ENCODE measurements at places on chromosomes 3 and 15.

GRCh38 chr3:10957976-10958749, 34.4 kb upstream of the SLC6A1 start:
- DNase-seq: no peak

GRCh38 chr3:10601151-10601856, 95.9 kb upstream of the ATP2B2 start:
- DNase-seq: no peak

DNA sequence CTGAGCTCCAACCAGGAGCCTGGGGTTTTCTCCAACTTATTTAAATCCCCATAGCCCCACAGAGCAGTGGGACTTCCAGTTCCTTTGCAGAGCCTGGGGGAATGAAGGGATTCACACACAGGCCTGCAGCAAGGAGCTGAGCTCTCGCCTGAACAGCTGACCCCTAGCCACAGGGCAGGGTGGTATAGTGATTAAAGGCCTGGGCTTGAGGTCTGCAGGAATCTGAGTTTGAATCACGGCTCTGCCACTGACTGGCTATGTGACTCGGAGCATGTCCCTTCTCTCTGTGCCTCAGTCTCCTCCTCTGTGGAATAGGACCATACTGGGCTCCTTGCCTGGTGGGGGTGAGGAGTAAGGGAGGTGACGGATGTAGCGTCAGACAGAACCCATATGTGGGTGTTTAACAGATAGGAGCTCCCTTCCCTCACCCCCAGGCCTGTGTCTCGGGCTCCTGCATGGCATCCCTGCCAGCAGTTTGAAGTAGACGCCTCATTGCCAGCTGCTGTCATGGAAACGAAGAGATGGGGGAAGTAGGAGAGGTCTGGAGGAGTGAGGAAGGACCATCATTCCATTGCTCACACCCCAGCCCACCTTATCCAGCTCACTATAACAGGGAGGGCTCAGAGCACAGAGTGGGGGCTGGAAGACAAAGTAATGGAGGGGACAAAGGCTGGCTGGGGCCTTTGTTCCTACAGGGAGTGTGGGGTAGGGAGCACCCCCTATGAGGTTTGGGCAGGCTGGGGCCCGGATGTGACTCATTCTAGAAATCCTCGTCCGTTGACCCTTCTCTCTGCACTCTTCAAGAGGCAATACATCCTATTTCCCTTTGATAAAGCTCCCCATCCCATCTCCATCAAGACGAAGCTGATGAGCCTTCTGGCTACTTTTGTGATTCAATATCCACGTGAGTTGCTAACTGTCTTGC, 14.8 kb downstream of the HRH1 start:
- DNase-seq: no peak

DNA sequence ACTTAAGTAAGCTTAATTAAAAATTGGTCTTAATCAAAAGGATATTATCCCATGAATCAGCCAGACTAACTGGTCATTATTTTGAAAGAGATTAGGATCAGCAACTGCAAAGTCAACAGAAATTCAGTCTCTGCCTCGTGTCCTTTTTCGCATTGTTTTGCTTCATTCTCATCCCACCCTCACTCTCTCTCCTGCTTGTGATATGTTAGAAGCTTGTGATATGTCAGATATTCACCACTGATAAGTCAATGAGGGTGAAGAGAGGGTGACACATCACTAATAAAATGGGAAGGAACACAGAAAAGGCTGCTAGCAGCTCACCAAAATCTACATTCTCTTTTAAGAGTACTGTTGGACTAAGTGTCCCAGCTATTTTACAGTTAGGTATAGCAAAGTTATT, 146.1 kb downstream of the SUCNR1 start:
- no peak for DNase-seq

GRCh38 chr3:127182431-127182830, 10.5 kb upstream of the PRR23E start:
- no peak for DNase-seq

- no peak for DNase-seq
These were observed 105.9 kb upstream of the HERC1 start for GRCh38 chr15:63939531-63940130.

GRCh38 chr15:98854496-98854895, 153.1 kb downstream of the PGPEP1L start:
- DNase-seq: no peak

GRCh38 chr15:34616613-34617012, 33.2 kb upstream of the GOLGA8B start:
- no peak for DNase-seq

- DNase-seq: no peak
These were observed 37.3 kb downstream of the SUMF1 start for GRCh38 chr3:4429648-4430350.

DNA sequence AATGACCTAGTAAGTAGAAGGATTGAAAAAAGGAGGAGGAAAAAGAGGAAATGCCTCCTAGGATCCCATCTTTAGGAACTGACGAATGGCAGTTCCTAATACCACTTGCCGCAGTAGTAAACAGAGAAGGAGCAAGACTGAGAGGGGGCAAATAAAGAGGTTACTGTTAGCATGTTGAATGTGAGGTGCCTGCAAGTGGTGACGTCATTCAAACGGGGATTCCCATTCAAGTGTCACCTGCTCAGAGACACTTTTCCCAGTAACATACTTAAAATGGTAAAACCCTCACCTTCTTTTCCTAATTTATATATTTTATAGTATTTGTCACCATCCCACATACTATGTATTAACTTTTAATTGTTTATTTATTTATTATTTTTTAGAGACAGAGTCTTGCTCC, 178.9 kb downstream of the IL5RA start:
- no peak for DNase-seq

DNA sequence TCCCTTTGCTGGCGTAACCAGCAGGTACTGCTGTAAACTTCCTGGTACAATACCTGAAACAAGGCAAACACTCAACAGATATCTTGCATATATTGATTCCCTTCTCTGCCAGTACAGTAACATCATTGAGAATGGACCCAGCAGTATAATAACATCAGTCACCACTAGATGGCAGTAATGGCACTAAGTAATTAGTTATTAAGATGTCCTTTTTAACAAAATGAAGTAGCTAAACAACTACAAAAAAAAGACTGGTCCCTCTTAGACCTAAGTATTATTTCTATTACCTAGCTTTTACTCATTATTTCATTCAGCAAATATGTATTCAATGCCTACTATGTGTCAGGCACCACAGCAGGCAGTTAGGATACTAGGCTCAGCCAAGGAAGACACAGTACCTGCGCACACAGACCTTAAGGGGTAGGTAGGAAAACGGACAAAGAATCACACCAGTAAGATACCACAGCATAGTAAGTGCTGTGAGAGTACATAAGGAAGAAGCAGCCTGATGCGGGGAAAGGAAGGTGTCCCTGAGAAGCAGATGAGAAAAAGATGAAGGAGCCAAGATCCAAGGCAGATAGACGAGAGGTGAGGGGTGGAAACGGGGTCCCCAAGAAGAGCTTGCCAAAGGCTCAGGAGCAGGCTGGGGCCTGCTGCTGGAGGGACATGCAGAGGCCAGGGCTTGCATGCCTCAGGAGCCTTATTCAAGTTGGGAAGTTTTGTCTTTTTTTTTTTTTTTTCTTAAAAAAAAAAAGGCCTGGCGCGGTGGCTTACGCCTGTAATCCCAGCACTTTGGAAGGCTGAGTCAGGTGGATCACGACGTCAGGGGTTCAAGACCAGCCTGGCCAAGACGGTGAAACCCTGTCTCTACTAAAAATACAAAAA, 102.7 kb upstream of the CHD2 start:
- DNase-seq: peak; percentile 90

GRCh38 chr3:160475153-160475552, 25.6 kb upstream of the TRIM59 start:
- DNase-seq: no peak

- no peak for DNase-seq
These were observed 60.6 kb downstream of the DPH6 start for GRCh38 chr15:35485411-35485810.

DNA sequence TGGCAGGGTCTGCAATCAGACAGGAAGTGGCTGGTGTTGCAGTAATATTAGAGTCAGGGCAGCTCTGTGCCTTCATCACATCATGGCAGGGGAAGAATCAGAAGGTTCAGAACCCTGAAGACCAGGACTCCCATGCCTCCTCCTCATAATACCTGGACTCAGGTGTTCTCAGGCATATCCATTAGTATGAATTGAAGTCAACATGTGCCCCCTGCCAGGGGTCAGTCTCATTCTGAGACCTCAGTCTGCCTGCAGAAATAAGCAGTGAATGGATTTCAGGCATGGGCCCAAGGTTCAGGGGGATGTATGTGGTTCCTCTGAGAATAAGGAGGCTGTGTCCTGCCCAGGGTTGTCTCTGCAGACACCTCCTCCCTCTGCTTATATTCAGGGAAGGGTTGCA, 74.2 kb downstream of the SPSB4 start:
- no peak for DNase-seq

DNA sequence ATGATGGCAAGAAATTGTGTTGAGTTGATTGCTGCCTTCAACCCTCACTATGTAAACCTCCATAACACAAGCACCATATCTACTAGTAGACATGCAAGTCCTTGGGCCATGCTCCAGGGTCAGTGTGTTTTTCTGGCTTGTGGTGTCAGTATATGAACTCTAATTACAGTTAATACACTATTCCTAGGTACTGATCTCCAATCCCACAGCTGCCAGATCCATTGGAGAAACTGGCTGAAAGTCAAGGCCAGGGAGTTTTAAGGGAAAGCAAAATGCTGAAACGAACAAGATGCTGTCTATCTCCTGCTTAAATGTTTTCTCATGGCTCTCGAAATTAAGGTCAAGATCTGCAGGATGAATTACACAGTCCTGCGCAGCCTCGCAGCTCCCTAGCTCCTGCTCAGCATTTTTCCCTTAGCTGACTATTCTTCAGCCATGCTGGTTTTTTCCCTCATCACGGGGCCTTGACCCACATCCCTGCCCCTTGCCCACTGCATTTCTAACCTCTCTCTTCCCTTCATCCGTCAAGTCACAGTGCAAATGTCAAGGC, 425.0 kb upstream of the ADAMTS9 start:
- no peak for DNase-seq

- DNase-seq: no peak
These were observed 127.8 kb upstream of the LRRFIP2 start for GRCh38 chr3:37301980-37302708.

DNA sequence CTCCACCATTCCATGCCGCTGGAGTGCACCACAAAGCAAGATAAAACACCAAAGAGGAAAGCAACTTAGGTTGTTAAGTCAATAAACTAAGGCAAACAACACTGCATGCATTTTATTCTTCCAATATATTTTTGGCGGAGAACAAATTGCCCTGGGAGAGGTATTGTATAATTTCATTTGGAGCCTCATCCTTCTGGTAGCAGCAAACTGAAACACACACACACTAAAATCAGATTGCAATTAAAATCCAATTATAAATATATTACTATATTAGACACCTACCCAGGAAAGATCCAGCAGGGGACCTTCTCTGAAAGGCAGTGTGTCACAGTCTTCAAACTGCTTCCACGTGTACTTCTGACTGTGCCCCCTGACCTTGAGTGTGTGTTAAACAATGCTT, 102.3 kb downstream of the RORA start:
- no peak for DNase-seq

DNA sequence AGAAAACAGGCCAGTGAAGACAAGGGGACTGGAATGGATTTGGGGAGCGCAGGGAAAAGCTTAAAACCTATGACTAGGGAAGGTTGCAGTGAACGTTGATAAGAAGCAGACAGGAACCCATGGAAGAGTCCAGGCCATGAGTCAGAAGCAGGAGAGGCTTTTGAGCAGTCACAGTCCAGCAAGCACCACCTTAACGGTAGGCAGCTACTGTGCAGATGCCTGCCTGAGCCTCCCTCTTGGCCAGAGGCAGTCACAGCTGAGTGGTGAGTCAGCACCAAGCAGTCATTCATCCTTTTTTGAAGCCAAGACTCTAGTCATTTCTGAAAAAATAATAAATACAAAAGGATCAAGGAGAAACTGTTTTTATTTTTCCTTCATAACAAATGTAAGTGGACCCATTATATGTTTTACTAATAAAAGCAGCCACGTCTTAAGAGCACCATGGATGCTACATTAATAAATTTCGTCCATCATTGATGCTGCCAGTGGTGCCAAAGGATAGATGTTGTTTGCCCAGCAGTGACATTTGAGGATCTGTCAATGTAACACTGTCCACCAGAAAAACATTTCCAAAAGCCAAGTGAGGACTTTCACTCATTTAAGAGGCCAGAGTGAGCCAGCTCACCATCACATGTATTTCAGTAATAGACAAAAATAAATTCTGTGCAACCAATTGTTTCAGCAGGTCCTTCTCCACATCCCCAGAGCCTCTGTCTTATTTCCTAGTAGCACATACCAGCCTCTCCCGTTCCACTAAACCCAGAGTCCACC, 42.1 kb upstream of the ACTC1 start:
- no peak for DNase-seq

GRCh38 chr3:20701641-20702040, 515.6 kb upstream of the SGO1 start:
- no peak for DNase-seq

- no peak for DNase-seq
These were observed 55.8 kb upstream of the OSTN start for GRCh38 chr3:191143224-191143623.

DNA sequence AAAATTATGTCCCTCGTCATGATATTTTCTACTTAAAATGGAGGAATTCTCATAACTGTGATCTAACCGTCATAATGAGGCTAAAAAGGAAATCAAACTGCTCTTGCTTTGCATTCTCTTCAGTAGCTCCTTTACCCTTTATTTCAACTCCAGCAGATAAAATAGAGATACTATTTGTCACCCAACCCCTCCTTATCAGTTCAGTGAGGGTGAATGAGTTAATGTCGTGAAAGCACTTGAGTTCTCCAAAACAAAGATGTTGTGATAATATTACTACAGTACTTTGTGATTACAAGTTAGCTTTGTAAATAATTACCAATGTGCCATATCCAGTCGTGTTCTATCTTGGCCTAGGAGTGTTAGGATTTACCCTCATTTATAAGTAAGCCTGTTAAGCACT, 63.4 kb upstream of the ANKRD28 start:
- peak; percentile 45 for DNase-seq

DNA sequence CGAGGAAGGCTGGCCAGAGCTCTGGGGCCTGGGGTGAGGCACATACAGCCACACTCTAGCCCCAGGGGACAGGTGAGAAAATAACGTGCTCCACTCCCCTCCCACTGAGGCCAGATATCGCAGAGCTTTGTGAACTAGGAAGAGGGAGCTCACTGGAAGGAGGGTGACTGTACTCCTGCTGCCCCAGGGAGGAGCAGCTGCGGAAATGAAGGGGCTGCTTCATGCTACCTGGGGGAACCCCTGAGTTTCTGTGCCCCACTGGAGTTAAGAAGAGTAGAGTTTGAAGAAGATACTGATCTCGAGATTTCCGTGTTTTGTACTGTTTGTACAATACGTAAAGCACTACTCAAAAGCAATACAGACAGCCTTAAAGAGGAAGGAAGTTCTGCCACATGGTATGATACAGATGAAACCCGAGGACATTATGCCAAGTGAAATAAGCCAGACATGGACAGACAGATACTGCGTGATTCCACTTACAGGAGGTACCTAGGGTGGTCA, 44.6 kb downstream of the CMTM6 start:
- no peak for DNase-seq

DNA sequence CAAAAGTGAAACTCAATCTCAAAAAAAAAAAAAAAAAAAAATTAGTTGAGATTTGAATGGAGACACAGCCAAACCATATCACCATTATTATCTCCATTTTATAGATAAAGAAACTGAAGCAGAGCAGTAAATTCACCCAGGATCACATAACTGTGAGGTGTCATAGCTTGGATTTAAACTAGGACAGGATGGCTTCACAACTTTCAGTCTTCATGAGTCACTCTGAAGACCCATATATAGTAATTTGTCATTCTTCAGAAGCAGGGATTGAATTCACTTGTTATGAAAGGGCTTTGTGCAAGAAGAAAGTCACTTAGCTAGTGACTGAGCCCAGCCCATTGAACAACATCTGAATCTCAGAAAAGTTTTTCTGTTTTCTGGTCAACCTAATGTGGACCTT, 60.5 kb upstream of the LRIG1 start:
- DNase-seq: no peak
